H1 (cell line): ENCODE measurements at places on chromosomes 13 and 19.

- no peak for DNase-seq
Measured at GRCh38 chr13:94192431-94192975, 287.0 kb downstream of the DCT start.

GRCh38 chr13:41401366-41401765, 56.0 kb upstream of the RGCC start:
- no peak for DNase-seq

DNA sequence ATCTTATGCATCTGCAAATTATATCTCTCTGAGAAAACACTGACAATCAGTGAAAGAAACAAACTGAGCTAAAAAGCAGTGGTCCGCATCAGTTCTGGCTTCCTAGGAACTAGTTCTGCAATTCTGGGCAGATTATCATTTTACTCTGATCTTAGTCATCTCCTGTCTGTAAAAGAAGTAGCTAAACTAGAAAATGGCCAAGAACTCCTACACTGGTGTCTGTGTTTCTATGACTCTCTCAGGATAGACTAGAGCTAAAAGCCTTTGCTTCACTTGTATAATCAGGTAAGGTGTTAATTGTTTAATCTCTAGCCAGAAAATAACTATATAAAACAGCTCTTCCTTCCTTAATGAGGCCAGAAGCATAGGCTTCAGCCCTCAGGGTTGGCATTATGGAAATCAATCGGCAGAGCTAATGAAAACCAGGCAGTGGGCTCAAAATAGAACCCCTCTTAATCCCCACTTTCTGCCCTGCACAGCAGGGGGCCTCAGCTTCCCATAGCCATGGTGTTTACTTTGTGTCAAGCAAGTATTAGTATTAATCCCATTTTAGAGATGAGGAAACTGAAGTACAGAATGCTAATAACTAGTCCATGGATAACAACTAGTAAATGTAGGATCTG, 459.2 kb downstream of the FGF14 start:
- no peak for DNase-seq

GRCh38 chr13:32124743-32125142, 93.2 kb downstream of the FRY start:
- DNase-seq: no peak

- DNase-seq: no peak
Measured at GRCh38 chr13:94706843-94707399, 5.4 kb downstream of the SOX21 start.

DNA sequence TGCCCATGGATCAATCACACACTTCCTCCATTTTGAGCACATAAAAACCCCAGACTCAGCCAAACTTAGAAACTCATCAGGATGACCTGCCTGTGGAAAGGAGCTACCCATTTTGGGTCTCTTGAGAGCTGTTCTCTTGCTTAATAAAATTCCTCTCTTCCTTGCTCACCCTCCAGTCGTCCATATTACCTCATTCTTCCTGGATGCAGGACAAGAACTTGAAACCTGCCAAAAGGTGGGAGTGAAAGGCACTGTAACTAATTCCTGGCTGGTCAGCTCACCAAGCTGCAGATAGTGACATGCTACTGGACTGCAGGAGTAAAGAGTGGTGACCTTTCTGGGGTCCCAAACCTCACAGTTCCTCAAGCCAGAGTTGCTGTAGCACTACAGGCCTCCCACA, 20.2 kb downstream of the LIG4 start:
- no peak for DNase-seq

GRCh38 chr13:23695711-23696464, 125.7 kb downstream of the TNFRSF19 start:
- DNase-seq: no peak

DNA sequence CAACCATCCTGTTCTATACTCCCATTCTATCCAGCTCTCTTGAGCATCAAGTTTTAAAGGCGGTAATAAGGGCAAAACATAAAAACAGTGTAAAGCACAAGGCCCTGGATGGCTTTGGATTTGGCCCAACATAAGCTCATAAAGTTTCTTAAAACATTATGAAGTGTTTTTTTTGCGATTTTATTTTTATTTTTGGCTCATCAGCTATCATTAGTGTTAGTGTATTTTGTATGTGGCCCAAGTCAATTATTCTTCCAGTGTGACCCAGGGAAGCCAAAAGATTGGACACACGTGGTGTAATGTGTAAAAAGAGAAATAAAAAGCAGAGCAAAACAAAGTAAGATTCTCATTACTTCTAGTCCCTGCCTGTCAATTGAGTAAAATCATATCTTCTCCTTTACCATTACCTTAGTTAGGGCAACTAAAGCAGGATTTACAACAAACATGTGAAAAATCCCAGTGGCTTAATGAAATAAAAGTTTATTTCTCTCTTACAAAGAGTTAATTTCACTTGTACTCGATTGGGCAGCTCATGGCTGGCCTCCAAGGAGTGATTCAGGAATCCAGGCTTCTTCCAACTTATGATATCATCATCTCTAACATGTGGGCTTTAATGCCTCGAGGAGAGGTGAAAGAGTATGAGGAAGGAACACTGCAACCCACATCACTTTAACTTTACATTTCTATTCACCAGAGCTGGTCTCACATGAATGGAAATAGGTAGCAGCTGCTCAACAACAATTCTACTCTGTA, 725.2 kb upstream of the SLITRK1 start:
- DNase-seq: no peak

GRCh38 chr13:48741377-48741776, 87.6 kb downstream of the CYSLTR2 start:
- DNase-seq: no peak

GRCh38 chr13:103866048-103866447, 799.8 kb upstream of the SLC10A2 start:
- DNase-seq: no peak

- DNase-seq: no peak
Measured at GRCh38 chr19:1098177-1099051, 3.2 kb upstream of the POLR2E start.

DNA sequence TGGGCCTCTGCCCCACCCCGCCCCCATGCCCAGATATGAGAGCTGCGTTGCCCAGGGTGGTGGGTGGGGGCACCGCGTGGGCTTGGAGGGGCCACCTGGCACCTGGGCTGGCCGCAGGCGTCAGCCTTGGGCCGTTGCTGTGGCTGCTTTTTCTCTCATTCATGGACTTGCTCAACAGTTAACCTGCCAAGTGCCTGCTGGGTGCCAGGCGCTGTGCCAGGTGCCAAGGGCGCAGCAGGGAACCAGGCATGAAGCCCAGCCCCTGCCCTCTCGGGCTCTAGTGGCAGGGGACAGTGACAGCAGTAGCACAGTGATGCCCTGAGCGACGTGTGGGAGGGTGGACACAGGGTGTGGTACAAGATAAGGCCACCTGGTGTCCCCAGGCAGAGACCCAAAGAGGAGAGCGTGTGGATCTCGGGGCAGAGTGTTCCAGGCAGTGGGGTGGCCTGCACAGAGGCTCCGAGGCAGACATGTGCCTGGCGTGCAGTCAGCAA, 28.1 kb downstream of the DHX34 start:
- no peak for DNase-seq

DNA sequence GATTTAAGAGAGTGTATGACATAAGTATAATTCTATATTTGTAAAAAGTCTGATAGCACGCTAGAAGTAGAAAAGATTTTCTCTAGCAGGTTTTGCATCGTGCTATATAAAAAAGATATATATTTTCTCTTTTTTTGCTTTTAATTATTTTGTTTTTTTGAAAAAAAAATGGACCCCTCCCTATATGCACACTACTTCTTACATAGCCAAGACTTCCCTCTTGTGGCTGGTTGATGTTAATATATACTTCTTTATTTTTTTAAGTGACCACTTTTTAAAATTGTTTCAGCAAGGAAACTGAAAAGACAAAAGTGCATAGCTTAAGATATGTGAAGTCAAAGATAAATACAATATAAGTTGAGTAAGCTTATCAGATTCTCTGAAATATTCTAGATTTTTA, 1202.8 kb downstream of the DIAPH3 start:
- DNase-seq: no peak

DNA sequence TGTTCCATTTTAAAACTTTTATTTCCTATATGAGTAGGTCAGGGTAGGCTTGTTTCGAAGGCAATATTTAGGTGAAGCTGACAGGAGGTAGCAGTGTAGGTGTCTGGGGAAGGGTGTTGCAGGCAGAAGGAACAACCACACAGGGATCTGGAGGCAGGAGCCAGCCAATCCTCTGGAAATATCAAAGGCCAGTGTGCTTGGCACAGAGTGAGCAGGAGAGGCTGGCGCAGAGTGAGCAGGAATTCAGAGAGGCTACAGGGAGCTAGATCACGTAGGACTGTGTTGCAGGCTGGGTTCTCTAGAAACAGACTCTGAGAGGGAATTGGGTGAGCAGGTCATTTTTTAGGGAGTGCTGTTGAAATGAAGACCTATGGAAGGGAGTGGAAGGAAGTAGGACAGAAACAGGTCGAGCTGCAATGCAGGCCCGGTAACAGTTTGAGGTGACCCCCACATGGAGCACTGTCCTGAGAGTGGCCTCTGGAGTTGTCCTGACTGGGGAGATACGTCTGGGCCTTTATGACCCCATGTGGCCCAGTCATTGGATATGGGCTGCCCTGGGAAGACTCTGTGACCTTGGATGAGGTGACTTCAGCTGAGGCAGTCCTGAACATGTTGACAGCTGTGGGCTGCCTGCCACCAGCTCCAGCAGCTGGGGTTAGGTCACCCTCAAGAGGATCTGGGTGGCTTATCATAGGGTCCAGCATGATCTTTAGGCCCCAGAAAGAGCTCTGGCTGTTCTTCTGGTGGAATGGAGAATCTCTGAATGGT, 51.7 kb downstream of the ERCC5 start:
- DNase-seq: no peak

DNA sequence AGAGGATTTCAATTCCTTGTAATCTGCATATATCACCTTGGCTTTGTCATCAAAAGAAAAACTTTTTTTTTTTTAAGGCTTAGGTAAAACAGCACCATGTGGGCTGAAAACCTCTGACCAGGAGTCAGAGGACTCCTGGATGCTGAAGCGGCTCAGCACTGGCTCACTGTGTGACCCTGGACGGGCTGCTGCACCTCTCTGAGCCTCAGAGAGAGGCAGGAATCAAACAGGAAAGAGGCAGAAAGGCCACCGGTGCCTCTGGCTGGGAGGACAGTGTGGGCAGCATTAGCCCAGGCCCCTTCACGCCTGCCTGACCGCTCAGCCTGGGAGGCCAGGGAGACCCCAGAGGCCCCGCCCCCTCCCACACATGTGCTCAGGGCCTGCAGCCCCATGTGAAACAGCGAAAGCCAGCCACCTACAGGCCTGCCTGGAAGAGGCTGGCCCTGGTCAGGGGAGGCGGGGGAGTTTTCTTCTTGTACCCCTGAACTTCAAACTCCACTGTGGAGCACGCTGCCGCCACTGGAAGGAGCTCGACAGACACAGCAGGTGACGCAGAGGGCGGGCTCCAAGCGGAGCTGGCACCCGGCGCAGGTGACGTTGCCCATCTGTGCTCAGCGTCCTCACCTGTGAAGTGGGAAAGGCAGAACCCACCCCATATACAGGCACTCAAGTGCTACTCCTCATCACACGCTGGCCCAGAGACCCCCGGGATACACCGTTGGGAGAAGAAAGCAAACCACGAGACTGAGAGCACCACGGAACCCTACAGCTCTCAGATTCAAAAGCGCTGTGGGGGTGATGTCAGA, 39.7 kb downstream of the MLLT1 start:
- DNase-seq: no peak

GRCh38 chr13:28704282-28704681, 14.5 kb downstream of the SLC46A3 start:
- DNase-seq: no peak

DNA sequence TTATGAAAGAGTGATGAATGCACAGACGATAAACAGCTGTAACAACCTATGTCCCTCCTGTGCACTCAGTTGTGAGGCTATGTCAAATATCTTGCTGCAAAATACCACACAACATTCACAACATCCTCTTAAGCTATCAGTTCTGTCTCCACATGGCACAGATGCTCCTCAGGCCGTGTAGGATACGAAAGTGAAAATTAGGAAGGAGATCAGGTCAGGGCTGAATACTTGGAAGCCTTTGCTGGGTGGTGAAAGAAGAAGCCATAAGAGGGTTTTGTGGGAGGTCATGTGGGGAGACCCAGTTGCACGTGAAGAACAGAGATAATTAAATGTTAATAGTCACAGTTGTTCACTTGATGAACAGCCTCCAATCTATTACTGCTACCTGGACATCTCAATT, 58.9 kb downstream of the RXFP2 start:
- no peak for DNase-seq

DNA sequence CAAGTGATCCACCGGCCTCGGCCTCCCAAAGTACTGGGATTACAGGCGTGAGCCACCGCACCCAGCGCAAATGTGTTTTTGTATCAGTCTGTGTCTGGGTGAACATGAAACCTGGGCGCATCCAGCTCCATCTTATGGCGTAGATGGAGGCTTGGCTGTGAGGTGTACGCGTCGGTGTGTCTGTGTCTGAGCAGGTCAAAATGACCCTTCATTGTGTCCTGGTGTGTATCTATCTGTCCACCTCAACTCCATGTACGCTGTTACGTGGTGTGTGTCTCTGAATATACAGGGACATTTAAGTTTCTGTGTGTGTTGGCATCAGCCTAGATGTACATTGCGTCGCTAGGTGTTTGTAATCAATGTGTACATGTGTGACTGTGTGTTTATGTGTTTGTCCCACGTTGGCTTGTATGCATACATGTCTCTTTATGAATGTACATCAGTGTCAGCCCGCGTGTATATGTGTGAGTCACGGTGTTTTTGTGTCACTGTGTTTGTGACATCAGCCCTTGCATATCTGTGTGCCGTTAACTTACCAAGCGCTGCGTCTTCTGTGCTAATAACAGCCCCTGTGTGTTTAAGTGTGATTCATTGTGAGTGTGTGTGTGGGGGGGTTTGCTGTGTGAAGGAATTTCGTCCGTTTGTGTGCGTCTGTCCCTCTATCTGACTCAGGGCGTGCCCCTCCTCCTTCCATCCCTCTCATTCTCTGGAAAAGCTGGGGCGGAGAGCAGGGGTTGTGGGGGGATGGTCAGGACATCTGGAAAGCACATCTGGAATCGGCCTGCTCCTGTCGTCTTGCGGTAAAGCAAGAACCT, 6.4 kb downstream of the AXL start:
- DNase-seq: no peak

DNA sequence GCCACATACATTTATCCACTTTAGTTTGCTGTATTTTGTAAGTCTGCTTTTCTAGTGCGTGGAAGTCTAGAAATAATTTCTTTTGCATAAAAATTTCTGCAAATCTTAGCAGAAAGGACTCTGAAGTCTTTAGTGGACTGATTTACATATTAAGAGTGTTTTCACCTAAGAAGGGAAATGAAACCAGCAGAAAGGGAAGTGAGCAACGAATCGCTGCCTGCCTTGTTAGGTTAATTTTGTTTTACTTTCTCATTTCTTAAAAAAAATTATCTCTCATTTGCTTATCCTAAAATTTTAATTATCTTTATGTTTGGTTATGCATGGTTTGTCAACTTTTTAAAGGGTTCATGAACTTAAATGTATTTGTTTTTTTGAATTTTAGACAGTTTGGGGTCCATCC, 767 bp upstream of the GPR18 start:
- DNase-seq: no peak

GRCh38 chr13:111492341-111492950, 172.0 kb downstream of the TEX29 start:
- no peak for DNase-seq

- no peak for DNase-seq
Measured at GRCh38 chr13:106774621-106775020, 206.7 kb upstream of the ARGLU1 start.

GRCh38 chr13:90447734-90448101, 899.8 kb upstream of the MIR17HG start:
- no peak for DNase-seq
